Stimulated activated CD4-positive, alpha-beta T cell treated with anti-CD3 and anti-CD28 coated beads, Interleukin-1b, Interleukin-23, amount 100 ng/mL, for 1 hour (primary cell): ENCODE measurements at places on chromosomes 16 and 17.

DNA sequence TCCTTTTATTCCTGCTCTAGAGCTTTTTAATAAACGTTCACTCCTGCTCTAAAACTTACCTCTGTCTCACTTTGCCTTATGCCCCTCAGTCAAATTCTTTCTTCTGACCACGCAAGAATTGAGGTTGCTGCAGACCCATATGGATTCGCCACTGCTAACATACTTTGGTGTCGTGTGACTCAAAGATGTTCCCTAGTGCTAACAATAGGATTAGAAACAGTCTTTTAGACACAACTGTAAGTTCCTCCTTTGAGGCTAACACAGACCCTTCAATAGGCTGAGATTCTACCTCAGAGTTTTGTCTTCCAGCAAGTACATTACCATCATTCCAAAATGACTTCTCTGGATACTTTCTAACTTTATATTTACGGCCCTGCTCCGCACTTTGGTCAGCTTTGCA lies 149.5 kb upstream of the COX10 start:
- no peak for DNase-seq

DNA sequence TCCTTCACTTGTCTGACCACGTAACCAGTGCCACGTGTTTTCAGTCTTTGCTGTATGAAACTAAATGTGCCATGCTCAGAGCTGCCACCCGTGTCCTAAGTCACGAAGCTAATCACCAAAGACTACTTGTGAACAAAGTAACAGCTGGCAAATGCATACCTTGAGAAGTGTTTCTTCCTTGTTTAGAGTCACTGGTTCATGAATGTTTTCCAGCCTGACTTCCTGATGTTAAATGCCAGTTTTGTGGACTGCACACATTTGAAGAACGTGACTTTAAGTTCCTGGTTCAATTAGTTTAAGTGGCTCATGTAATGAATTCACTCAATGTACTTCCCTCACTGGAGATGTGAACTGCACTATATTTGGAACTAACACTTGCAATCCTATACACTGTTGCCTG lies 19.9 kb upstream of the KPNB1 start:
- DNase-seq = no peak

DNA sequence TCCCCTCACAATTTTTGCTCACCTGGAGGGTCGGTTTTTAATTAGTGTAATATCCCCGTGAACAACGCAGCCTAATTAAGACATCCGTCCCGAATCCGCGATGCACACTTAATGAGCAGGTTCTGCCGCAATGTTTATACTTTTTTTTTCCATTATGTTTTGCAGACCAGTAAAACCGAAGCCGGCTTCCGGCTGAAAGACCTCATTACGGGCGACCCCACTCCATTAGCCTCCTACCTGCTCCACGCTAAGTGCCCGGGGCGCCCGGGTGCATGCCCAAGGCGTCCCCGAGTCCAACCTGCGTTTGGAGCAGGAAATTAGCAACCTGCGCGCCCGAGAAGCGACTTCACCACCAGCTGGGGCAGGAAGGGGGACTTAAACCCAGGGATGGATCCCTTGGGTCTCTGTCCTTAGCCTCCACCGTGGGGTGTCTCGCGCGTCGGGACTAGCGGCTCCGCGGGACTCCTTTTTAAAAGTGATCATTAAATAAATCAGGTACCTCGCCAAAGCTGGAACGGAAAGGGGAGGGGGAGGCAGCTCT lies 1.7 kb downstream of the RBFOX3 start:
- DNase-seq = no peak

DNA sequence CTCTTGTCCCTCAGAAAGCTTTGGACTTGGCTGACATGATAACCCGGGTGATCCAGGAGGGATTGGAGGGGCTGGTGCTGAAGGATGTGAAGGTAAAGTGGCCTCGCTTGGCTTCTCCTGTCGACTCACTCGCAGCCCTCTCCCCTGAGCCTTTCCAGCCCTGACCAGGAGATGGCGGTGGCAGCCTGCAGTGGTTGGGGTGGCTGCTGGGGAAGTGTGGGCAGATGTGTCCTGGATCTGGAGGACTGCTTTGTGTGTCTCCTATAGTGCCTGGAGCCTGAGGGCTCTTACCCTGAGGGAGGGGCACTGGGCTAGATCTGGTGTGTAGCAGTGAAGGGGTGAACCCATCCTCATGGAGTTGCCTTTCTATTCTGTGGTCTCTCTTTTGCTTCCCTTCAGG lies 17.9 kb downstream of the LIG3 start:
- DNase-seq = peak; percentile 58

DNA sequence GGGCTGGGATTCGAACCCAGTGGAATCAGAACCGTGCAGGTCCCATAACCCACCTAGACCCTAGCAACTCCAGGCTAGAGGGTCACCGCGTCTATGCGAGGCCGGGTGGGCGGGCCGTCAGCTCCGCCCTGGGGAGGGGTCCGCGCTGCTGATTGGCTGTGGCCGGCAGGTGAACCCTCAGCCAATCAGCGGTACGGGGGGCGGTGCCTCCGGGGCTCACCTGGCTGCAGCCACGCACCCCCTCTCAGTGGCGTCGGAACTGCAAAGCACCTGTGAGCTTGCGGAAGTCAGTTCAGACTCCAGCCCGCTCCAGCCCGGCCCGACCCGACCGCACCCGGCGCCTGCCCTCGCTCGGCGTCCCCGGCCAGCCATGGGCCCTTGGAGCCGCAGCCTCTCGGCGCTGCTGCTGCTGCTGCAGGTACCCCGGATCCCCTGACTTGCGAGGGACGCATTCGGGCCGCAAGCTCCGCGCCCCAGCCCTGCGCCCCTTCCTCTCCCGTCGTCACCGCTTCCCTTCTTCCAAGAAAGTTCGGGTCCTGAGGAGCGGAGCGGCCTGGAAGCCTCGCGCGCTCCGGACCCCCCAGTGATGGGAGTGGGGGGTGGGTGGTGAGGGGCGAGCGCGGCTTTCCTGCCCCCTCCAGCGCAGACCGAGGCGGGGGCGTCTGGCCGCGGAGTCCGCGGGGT lies at the start of gene CDH1:
CDH1 (plus strand) TSS at position 247 of the 684 bp plus-strand sequence; CDS start at position 371, 124 bp downstream.
- no peak for DNase-seq

- no peak for DNase-seq
These were observed 11.6 kb upstream of the GRB2 start for GRCh38 chr17:75417054-75417580.

DNA sequence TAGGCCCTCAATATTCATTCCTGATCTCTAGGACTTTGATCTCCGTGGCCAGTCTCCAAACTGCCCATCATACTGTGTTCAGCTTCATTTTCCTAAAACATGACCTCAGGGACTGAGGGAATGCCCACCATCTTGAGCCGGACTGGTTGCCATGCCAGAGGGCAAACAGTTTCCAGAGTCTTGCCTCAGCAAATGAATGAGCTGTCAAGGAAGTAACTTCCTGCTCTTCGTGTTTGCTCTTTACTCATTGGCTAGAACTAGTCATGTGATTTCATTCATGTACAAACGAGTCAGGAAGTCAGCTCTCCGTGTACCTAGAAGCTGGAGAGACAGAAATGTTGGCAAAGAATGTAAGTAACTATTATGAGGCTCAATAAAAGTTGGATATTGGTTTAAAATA lies 50.2 kb downstream of the ANKFN1 start:
- DNase-seq = no peak

DNA sequence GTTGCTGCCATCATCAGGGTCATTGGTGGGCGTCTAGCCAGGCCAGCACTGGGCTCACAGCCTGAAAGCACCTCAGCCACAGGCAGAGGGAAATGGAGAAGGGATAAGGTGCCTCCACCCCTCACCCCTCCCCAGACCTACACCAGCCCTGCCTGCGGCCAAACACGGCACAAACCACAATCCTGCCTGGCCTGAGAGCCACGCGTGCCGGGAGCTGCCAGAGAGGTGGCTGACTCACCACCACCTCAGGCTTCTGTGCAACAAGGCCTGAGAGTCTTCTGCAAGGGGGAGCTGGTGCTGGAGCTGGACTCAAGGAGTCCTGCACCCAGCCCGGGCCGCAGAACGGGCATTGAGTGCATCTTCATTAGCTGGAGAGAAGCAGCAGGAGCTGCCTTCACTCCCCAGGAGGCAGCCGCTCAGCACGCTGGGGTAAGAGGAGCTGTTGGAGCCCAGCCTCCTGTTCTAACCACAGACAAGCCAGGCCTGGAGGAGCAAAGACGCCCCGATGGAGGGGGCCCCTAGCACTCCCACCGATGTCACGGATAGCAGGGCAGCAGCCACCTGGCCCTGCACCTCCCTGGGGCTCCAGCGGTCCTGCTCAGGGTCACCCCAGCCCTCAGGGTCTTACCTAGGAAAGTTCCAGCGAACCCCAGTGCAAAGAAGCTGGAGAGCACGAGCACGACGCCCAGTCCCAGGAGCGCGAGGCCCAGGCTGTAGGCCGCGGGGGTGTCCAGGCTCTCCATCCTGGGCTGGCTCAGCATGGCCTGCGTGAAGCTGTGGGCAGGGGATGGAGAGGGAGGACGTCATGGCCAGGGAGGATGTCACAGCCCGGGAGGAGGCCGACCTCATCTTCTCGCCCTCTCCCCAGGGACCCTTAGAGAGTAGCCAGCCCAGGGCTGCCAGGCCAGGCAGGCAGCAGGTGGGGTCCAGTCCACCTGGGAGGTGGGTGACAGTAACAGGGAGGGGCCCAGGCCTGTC lies 16.0 kb upstream of the RASD1 start:
- no peak for DNase-seq

DNA sequence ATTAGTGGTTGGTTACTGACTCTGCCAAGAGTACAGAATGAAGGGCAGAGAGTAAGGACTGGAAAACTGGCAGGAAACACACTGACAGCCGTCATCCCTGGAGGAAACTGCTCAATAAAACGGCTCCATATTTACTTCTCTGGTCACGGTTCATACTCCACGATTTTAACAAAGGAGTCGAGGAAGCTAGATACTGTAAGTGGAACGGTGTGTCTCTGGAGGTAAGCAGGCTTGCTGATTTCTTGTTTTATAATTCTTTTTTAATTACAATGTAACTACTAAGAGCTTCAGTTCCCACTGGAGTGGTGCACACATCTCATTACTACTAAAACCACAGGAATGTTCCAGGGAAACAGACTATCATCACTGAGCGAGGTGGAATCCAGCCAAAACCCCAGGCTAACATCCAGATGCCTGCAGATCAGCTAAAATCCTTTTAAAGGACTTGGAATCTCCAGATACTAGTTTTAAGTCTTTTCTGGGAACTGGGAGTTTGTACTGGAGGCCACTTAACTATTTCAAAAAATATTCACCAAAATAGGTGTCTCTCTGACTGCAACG lies 17.8 kb downstream of the SERPINF1 start:
- DNase-seq = no peak

- no peak for DNase-seq
These were observed 69.2 kb downstream of the PRKCB start for GRCh38 chr16:23905027-23905426.

DNA sequence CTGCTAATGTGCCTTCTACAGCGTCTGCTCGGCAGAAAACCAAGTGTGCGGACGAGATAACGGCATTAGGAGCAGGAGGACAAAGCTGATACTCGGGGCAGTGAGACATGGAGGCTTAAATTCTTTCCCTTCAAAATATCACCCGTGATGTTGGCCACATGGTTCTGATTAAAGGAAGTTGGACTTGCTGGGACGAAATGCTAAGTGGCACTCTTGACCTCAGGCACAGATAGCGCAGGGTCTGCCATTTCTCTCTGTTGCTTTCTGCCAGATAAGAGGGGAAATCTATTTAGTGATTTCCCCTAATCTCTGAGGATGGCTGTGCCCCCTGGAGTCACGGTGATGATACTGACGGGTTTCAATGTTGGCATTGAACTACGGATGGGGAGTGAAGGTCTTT lies 509.6 kb upstream of the EEF2KMT start:
- DNase-seq = no peak

DNA sequence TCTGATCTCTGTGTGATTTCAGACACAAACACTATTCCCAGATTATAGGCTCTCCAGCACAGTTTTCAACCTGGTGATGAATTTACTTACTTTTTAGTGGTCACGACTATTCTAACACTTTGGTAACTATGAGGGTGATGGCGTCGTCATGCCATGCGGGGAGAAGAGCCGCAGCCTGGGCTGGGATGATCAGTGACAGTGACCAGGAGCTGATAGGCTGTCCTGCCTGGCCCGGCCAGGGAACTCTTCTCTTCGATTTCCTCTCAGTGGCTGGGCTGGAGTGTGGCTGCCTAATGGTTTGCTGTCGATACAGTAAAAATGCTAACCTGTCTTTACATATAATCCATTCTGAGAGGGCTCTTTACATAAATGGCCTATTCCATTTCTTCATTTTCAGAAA lies 113.1 kb downstream of the IRX3 start:
- no peak for DNase-seq

- peak; percentile 54 for DNase-seq
These were observed 2.4 kb downstream of the FBRS start for GRCh38 chr16:30660424-30661261.

GRCh38 chr17:74604200-74604599 lies 12.1 kb upstream of the CD300LD start:
- no peak for DNase-seq

GRCh38 chr16:79713609-79714309 lies 113.2 kb upstream of the MAF start:
- no peak for DNase-seq

DNA sequence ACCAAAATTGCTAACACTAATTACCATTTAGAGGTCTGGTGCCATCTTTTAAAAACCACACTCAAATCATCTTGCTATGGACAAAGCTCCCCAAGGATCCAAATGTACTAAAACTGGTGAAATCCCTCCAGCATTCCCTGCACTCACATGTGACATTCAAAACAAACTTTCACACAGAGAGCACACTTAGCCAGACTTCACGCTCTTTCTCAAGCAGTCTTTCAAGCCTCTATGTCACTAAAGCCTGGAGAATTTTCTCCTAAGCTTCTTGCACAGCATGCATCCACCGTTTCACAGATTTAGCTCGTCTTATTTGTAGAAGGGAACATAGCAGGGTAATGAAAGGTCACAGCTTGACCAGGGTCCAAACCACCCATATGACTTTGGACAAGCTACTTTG lies 19.3 kb downstream of the CMTM3 start:
- DNase-seq = no peak

- DNase-seq = no peak
These were observed 14.9 kb downstream of the LIMD2 start for GRCh38 chr17:63685041-63685440.

- no peak for DNase-seq
These were observed 35.1 kb upstream of the SLC38A10 start for GRCh38 chr17:81329927-81330883.

DNA sequence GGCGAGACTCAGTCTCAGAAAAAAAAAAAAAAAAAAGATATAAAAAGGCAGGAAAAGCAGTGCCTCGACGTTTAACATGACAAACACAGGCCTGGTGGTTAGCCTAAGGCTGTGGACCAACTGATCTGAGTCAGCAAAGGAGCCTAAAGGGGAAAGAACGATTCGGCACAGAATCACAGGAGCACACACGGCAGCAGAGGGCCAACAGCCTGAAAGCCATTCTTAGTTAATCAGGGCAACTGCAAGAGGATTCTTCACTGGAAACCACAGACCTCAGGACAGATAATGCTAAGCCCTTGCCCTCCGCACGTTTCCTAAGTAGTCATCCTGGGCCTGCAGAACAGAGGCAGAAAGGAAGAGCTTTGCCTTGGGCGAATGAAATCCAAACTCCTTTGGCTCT lies 14.7 kb downstream of the TMEM11 start:
- DNase-seq = no peak

DNA sequence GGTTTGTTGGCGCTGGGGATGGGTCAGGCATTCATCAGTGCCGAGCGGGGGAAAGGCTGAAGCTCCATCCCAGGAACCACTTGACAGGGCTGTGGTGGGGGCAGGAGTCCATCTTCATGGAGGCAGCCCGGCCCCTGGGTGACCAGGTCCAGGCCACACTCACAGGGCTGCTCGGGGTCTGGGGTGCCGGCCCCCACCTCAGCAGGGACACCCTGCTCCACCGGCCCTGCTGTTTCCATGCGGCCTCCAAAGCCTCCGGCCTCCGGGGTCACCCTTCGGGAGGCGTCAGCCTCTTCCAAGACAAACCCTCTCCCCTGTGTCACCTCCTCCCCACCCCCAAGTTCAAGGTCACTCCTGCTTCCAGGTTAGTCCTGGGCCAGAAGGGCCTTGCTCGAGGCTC lies 22.1 kb downstream of the GALNS start:
- no peak for DNase-seq
